NCI-H2029 (cell line): ENCODE measurements at places on chromosomes 11 and 22.
A peak's percentile ranks its signal among the peaks of the same experiment; 100 is the strongest.

DNA sequence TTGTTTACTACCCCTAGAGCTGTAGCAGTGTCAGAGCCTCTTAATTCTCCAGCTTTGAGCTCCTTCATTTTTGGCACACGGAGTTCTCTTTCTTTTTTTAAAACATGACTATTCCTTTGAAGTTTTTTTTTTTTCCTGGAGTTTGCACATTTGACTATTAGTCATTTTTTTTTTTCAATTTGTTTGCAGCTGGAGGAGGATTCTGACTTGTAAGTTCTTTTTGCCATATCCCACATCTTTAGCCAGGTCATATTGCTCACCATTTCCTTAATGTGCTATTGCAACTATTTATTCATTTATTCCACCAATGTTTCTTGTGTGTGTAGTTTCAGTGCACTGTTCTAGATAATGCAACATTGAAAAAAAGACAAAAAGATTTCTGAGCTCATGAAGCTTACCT is 166.3 kb upstream of the ARHGAP20 start:
- DNase-seq, result no peak

DNA sequence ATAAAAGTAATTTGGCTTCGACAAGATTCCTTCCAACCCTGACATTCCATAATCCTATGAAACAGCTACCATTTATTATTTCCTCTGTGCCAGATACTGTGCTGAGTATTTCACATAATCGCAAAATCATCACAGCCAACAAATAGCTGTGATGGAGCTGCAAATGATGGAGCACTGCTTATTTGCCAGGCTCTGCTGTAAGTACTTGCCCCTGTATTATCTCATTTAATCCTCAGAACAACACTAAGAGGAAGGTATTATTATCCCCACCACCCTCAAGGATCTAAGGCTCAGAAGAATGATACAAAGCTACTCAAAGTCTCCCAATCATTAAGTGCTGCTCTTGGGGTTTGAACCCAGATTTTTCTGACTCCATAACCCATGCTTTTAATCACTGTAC is 145.5 kb downstream of the CCDC34 start:
- no peak for DNase-seq

DNA sequence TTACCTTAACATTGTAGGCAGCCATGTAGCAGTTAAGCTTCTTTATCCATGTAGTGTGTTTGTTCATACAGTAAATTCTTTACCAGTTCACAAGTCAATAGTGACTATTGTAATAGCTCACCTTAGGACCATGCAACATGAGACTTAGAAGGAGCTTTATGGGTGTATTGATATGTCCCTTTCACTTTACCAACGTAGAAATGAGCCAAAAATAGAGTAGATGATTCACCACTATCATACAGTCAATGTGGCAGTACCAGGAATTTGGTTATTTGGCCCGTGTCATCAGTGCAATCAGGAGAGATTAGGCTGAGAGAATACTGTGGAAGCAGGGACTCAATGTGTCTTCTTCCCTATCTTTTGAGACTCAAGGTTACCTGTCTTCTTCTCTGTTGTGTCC is 4.7 kb downstream of the ZDHHC13 start:
- no peak for DNase-seq

DNA sequence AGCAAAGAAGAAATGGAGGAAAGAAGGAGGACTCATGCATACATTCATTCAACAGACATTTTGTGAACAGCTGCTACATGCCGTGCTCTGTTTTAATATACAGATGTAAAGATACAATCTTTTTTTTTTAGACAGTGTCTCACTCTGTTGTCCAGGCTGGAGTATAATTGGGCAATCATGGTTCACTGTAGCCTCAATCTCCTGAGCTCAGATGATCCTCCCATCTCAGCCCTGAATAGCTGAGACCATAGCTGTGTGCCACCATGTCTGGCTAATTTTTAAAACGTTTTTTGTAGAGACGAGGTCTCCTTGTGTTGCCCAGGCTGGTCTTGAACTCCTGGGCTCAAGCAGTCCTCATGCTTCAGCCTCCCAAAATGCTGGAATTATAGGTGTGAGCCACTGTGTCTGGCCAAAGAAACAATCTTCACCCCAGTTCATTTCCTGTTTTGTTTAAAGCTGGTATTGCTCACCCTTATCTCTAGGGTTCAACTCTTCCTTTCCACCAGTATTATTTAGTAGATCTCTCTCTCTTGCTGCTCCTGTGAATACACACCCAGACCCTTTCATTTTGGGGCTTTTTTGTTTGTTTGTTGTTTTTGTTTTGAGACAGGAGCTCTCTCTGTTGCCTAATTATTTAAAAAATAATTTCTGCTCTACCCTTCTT is 69.8 kb downstream of the RNF169 start:
- DNase-seq, result no peak

GRCh38 chr11:48123934-48124755 is 92.5 kb upstream of the OR4B1 start:
- no peak for DNase-seq

- DNase-seq, result peak; percentile 56
Observed at GRCh38 chr11:61532134-61533038, 23.8 kb downstream of the LRRC10B start.

GRCh38 chr11:22763166-22763565 is 66.4 kb downstream of the SVIP start:
- no peak for DNase-seq

DNA sequence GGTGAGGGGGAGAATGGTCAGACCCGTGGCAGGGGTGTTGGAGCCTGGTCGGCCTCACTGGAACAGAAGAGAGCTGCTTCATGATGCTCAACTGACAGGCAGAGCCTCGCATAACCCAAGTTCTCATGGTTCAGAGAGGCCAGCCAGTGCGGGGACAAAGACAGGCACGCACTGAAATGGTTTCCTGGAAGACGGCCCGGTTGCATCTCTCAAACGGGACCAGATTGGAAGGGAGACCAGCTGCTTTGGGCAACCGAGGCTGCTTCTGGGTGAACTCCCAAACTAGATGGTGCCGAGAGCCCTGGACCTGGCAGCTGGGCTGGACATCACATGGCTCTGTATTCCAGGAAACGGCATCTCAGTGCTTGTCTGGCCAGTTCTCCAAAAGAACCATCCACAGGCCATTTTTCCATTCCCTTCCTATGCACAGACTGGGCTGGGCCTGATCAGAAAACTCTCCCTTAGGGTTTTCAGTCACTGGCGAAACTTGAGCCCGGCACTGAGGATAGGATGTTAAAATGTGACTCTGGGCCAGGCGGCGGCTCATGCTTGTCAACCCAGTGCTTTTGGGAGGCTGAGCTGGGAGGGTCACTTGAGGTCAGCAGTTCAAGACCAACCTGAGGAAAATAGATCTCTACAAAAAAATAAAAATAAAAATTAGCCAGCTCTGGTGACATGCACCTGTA is 80.1 kb upstream of the PRODH start:
- DNase-seq, result no peak

DNA sequence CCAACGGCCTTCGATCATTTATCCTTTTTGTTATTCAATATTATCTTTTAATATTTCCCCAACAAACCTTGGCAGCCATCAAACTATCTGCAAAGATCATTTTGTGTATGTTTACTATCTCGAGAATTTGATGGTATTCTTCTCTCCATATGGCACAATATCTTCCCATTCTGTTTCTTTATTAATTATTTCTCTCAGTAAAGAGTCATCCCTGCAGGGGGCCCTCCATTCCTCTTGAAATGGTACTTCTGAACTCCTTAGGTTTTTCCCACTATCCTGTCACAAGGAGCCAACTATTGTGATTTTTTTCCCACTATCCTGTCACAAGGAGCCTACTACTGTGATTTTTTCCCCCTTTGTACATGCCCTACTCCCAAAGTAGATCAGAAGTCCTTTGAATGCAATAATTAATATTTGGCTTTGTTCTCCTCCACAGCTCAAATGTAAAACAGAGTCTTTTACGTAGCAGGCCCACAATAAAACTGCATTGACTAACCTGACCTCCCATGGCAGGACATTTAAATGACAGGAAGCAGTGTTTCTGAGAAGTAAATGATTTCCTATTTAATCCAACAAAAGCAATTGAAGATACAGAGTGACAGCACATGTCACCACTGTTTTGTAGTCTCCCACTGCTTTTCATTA is 43.3 kb downstream of the PDGFD start:
- DNase-seq, result no peak

DNA sequence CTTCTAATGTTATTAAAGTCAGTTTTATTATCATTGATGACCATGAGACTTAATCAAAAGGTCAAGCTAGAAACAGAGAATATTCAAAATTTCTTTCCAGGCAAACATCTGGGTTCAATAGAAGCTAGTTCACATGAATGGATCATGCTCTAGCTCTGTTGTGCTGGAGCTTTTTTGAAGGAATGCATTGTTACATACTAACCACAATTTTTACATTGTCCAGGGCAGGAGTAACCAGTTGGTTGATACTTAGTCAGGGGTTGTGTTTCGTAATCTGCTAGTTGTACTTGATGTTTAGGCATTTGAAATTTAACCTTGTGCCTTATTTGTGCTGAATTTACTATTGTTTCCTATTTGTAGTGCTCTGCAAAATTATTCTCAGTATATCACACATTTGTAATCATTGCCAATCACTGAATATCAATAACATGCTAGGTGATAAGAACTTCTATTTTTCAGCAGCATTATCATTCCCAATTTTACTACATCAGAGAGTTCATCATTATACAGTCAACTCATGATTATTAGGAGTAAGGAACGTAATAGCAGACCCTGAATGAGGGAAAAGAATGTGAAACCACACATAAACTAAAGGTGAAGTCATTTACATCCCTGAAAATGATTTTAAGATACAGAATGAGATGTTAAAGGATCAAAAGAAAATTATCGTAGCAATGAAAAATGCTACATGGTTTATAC is 23.2 kb downstream of the NF2 start:
- no peak for DNase-seq

DNA sequence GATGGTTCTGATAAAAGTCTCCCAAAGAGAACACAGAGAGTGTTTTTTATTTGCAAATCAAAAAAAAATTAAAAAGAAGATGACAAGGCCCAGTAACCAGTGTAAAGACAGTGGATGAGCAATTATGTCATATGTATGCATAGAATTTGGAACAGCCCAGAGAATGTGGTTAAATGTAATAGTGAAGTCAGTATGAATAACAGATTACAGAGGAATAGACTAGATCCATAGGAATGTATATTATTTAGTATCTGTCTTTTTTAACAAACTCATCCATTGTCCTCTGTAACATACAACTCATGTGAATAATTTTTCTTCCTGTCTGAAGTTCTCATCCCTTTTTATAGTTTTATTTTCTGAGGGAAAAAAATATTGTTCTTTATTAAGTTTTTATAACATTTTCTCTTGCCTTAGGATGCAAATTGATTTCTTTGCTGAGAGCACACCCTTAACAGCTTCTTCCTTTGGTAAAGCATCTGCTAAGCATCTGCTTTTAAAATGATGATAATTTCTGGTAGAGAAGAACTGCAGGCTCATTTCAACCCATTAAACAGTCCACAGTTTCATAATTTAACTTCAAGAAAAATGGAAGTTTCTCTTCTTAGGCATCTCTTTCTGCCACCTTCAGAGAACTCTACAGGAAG is 266.5 kb upstream of the MTNR1B start:
- DNase-seq, result no peak

GRCh38 chr11:91972665-91973266 is 251.9 kb upstream of the FAT3 start:
- DNase-seq, result no peak

DNA sequence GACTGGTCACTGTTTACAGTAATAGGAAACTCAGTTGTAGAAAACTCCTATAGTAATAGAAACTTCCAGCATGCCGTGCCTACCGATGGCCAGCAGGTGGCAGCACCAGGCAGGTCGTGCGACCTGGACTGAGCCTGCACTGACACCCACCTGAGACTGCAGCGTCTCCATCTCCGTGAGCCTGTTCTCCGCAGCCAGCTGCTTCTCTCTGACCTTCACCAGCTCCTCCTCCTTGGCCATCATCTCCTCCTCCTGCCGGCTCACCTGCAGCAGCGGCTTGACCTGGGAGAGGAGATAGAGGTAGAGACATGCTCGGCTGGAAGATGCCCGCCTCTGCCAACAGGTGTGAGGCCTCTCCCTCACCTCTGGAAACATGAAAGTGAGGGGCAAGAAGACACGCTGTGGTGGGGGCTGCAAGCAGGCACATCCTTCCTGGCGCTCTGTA is 48.5 kb downstream of the APOL1 start:
- DNase-seq, result peak; percentile 35

- DNase-seq, result peak; percentile 83
Observed at GRCh38 chr11:64246871-64247728, at the start of gene PPP1R14B. TSS of gene PPP1R14B (minus strand) at chr11:64246943. CDS start at chr11:64246673, 270 bp downstream.

GRCh38 chr11:118136801-118137200 is 15.8 kb downstream of the SCN4B start:
- no peak for DNase-seq
